ENCODE measurements at places on chromosomes 16 and 17.

DNA sequence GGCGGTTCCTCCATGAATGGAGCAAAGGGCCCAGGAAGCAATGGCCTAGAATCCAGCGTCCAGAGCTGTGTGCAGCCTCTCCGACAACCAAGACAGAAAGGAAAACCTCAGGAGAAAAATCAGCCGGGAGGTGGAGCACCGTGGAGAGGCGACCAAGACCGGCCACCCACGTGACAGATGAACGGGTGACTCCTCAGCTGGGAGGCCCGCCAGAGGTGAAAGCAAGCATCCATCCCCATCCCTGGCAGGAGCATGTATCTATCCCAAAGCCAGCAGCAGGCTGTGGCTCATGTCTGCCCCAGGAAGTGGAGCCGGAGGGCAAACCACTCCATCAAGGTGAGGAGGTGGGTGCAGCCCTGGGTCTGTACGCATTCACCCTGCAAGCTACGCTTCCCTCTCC lies 52.1 kb downstream of the FOXL1 start:
- DNase-seq: no peak

- no peak for DNase-seq
These were observed 50.7 kb upstream of the USP7 start for GRCh38 chr16:9014389-9014788.

GRCh38 chr16:11059588-11059987 lies 115.2 kb downstream of the CLEC16A start:
- DNase-seq: no peak

GRCh38 chr16:22786691-22787090 lies 27.3 kb upstream of the HS3ST2 start:
- no peak for DNase-seq

- no peak for DNase-seq
These were observed 27.7 kb downstream of the SRL start for GRCh38 chr16:4214215-4214621.

GRCh38 chr17:65888649-65889048 lies 303.3 kb downstream of the CEP112 start:
- DNase-seq: no peak

GRCh38 chr17:73291260-73291801 lies 20.5 kb downstream of the CDC42EP4 start:
- DNase-seq: peak; percentile 30

Data from substantia nigra (tissue), 51 donors.